ENCODE measurements at places on chromosomes 4 and X.

- DNase-seq: no peak
Measured at GRCh38 chr4:183200453-183200852, 101.4 kb downstream of the WWC2 start.

DNA sequence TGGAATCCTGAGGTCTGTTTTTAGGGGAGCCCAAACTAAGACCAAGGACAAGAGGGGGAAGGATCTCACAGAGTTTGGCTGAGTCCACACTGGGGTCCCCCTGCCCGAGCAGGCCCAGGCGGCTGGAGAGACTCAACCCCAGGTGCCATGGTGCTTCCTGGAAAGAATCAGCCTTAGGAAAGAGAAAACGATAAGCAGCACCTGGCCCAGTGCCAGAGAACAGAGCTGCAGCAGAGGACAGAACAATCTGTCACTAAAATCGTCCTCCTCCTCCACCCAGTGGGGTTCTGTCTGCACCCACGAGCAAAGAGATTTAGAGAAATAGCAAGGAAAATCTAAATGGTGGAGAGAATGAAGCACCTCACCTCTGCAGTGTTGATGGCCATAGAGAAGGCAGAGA is 470.5 kb downstream of the BCOR start:
- DNase-seq: no peak

DNA sequence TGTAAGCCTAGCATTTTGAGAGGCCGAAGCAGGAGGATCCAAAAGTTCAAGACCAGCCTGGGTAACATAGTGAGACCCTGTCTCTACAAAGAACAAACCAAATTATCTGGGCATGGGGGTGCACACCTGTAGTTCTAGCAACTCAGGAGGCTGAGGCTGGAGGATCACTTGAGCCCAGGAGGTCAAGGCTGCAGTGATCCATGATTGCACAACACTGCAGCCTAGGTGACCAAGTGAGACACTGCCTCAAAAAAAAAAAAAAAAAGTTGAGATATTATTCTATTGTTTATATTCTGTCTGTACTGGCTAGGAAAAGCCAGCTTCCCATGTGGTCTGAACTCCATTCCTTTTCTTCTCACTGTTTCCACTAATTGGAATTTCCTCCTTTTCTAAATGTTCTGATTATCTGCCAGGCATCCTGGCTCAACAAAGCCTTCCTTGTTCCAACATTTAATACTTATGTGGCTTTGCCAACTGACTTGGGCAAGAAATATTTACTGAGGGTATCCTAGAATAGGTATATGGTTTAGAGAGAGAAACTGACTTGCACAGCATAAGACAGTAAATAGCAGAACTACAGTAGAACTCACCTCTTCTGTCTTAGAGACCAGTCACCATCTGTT is 175.2 kb upstream of the ADAMTS3 start:
- DNase-seq: no peak

DNA sequence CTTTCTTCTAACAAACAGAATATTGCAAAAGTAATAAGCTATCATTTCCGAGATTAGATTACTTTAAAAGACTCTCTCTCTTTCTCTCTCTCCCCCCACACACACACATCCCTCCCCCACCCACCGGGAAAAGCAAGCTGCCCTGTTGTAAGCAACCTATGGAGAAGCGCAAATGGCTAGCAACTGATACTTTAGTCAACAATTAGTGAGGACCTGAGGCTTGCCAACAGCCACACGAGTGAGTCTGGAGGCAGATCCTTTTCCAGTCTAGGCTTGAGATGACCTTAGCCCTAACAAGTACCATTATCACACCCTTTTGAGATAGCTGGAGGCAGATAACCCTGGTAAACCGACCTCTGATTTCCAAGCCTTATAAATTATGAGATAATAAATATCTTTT is 19.7 kb upstream of the ADGRL3 start:
- no peak for DNase-seq

DNA sequence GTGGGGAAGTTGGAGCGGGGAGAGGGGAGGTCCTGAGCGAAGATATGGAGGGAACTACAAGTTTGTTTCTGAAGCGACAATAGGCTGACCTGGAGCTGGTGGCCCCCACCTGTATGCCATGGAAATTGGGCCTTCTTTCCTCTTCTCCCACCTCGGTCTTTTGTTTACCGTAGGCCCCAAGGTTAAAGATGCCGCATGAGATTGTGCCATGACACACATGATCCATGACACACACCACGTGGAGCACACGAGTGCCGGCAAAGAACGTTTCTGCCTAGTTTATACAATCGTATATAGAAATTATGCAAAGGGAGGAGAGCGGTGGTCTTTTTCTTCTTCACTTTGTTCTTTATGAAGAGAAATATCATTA is 408 bp downstream of the TMEM33 start:
- no peak for DNase-seq

GRCh38 chrX:39508300-39508692 is 589.5 kb downstream of the BCOR start:
- no peak for DNase-seq

GRCh38 chrX:147763131-147763530 is 148.6 kb upstream of the FMR1 start:
- DNase-seq: peak; percentile 57

- DNase-seq: peak; percentile 13
Measured at GRCh38 chr4:38284294-38285030, 324.3 kb downstream of the PTTG2 start.

DNA sequence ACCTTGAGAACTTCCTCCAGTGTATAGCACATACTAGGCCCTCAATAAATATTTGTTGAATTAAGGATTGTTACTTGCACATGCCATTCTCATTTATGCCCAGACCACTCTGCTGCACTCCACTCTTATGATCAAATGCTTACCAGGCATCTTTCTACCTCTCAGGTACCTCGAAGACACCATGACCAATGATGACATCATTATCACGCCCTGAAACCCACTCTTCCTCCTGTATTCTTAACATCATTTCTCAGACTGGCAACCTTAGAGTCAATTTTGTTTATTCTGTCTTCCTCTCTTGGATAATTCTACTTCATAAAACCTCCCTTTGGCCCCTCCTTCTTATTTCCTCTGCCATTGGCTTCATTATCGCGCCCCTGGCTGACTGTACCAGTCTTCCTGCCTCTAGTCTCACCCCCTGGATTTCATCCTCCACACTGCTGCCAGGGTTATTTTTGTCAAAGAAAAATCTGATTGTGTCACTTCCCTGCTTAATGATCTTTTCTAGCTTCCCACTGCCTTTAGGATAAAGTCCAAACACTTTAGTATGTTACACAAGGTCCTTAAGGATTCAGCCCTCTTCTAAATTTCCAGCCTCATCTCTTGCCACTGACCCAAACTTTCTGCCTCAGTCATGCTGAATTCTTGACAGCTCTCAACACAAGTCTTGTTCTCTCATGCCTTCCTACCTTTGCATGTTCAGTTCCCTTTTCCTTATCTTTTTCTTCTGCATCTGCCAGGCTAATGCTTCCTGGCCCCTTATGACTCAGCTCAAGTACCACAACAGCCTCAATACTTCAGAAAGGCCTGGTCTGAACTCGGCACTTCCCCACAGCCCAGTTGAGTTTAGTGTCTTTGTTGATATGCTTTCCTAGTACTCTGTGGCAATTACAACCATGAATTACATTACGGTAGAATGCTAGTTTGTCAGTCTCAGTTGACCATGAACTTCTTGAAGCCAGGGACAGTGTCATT is 45.8 kb downstream of the HDAC8 start:
- DNase-seq: no peak

GRCh38 chr4:94889946-94890345 is 132.2 kb downstream of the BMPR1B start:
- DNase-seq: no peak

- no peak for DNase-seq
Measured at GRCh38 chr4:126071346-126072333, 756.9 kb downstream of the FAT4 start.

DNA sequence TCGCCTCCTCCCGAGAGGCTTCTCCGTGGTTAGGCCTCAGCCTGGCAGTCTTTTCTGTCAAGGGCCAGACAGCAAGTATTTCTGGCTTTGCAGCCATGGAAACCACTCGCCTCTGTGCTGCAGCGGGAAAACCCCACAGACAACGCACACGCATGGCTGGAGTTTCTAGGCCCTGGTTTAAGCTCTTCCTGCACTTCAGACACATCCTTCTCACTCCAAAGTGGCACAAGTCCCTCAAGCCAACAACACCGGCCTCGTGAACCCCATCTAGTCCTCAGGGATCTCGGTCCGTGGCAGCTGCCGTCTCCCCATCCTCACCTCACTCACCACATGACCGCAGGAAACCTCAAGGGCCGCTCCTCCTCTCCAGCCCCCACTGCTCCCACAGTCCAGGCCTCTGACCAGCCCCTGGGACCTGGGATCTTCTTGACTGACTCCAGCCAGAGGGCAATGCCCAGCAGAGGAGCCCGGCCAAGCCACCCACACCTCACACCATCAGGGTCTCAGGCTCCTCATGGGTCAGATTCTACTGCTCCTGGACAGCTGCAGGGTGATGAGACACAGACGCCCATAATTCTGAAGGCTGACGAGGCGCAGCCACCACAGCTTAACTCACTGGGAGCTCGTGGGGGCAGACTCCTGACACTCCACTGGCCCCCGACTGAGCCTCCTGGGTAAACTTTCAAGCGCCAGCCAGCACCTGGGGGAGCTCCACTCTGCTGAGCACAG is 21.7 kb downstream of the LETM1 start:
- DNase-seq: peak; percentile 53

DNA sequence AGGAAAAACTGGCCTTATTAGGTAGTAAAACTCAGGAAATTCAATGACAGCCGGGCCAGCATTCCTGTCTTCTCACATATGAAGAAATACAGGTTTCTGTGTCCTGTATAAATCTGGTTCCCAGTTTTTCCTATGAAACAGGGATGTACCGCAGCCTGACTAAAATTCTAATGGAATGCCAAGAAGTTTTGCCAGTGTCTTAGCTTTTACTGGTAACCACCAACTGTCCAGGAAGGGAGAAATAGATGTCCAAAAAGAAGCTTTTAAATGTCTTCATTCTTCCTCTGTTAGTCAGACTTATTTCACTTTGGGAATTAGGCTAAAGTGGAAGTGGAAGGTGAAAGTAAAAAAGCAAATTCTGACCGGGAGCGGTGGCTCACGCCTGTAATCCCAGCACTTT is 108.0 kb upstream of the TBL1X start:
- DNase-seq: no peak

DNA sequence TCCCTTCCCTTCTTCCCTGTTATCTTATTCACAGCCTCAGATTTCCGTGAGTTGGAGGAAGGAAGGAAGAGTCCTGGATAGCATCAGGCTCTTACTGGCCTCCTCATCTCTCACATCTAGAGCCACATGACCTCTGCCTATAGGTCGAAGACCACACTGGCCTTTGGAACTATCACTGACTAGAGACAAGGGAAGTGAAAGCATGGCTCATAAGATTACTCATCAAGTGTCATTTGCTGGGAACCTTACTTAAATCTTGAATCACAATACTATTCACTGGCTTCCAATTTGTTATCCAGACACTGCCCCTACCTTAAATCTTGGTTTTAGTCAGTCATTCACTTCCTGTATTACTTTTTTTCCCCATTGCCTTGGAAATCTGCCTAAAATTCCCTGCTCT is 61.6 kb upstream of the MTMR8 start:
- DNase-seq: no peak

DNA sequence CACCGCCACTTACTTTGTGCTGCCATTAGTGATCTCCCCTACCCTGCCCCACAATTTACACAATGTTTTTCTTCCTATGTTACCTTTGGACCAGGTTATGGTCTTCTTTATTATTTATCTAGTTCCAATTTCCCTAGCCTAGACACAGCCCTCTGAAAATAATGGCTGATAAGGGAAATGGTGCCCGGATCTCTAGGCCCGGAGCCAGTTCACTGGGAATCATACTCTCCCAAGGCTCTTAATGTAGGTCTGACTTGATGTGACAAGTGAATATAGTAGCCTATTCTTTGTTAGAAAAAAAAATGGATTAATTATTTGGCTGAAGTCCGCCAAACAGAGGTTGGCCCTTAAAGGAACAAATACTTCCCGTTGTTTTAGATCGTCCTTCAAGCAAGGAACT is 208.0 kb downstream of the RELL1 start:
- DNase-seq: no peak

DNA sequence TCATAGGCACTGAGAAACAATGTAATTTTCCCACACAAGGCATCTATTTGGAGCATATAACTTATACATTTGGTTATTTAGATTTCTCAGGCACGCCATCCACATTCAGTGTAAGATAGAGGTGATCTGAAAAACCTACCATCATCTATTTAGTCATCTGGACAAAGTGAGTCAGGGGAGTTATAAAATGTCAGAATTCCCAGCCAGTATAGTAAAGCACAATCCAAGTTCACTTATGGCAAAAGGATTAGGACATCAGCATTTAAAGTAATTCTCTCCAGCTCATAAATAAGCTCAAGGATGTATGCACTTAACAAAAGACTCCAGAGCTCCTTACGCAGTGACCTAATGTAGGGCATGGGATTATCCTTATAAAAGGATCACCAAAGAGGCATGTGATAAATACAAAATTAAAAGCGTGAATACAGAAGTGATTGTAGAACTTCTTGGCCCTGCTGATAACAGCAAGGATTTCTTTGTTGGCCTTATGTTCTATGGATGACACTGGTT is 65.3 kb upstream of the DCLK2 start:
- no peak for DNase-seq

GRCh38 chr4:53616219-53616618 is 24.9 kb upstream of the LNX1 start:
- DNase-seq: no peak

GRCh38 chrX:35841872-35842271 is 43.7 kb downstream of the MAGEB16 start:
- DNase-seq: no peak

GRCh38 chr4:184310171-184310567 is 92.5 kb upstream of the ENPP6 start:
- peak; percentile 10 for DNase-seq

GRCh38 chr4:27484216-27484615 is 623.6 kb downstream of the STIM2 start:
- DNase-seq: no peak

GRCh38 chr4:187558391-187558790 is 437.2 kb upstream of the ZFP42 start:
- DNase-seq: no peak

GRCh38 chr4:145339075-145339725 is 142.5 kb upstream of the SMAD1 start:
- no peak for DNase-seq

- DNase-seq: no peak
Measured at GRCh38 chr4:6437826-6438238, 34.6 kb downstream of the PPP2R2C start.

DNA sequence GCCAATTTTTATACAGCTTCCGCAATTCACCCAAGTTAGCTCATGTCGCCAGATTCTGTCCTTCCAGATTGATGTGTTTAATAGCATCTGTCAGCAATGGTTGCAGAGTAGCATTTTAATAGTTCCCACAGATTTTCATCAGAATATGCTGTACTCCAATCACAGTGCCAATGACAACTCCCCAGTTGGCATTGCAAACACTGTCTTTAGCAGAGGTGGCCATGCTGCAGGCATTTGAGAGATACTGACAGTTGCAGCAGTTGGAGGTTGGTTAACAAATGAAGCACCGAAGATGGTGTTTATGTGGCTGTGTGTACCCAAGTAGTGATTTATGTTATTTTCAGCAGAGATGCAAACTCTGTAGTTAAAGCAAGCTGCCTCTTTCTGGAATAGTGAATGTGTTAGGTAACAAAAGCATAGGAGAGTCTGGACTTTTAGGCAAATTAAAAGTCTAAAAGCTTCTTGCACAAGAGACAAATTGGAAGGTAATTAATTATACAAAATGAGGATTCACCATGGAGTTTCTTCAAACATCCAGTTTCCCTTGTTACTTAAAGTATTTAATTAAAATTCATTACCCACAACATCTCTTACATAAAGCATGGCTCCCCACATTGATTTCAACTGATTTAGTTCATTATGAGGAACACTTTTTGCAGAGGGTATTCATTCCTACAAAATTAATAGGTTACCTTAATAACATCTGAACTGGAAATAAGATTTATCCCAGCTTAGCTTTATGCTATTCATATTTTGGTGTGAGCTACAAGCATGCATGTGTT is 65.2 kb downstream of the PARM1 start:
- no peak for DNase-seq

Data from DND-41 (cell line).